ENCODE measurements at places on chromosomes 13 and 19.

DNA sequence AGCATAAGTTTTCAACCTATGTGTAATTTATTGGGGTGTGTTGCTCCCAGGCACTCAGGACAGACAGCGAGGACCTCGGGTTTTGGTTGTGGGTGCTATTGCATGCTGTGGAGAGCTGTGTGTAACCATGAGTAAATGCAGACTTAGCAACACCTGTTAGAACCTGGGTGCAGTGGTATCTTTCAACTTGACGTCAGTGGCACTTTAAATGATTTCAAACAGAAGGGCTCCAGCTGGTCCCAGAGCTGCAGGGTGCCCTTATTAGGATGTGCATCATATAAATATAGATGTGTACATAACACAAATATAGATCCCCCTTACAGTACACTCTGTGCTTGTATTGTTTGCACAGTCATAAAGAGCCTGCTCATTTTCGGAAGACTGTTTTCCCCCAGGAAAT, 228.3 kb upstream of the IRS2 start:
- peak; percentile 64 for DNase-seq

DNA sequence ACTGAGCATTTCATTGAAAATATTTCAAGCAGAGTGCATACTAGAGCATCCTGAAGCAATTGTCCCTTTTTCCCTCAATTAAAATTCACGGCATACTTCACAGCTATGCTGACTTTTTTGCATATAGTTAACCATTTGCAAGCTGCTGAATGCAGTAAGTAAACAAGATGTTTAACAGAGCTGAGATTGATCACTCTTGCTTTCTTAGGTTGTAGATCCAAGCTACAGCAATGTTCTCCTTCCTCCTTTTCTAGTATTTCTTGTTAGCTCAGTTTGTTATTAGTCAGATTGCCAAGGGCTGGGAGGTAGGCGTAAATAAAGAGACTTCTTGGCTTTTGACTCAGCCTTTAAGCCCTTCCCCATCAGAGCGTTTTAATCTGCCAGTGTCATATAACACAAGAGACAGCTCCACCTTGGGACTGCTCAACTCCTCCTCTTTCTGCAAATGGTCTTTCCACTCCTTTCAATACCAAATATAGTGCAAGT, at the start of gene SLITRK6:
SLITRK6 (minus strand) TSS at position 323 of the 486 bp plus-strand sequence. CDS start 2,911 bp downstream, outside the sequence.
- peak; percentile 30 for DNase-seq

DNA sequence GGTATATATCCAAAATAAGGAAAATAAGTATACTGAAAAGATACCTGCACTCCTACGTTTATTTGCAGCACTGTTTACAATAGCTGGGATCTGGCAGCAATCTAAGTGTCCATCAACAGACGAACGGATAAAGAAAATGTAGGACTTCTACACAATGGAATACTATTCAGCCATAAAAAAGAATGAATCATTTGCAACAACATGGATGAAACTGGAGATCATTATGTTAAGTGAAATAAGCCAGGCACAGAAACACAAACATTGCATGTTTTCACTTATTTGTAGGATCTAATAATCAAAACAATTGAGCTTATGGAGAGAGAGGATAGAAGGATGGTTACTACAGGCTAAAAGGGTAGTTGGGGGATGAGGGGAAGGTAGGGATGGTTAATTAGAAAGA, 494.0 kb downstream of the UQCRFS1 start:
- DNase-seq: no peak

GRCh38 chr13:46726347-46726746, 70.6 kb downstream of the ESD start:
- no peak for DNase-seq

GRCh38 chr13:73341748-73342147, 282.9 kb downstream of the KLF5 start:
- DNase-seq: no peak

GRCh38 chr13:78420814-78421213, 182.5 kb downstream of the POU4F1 start:
- no peak for DNase-seq

DNA sequence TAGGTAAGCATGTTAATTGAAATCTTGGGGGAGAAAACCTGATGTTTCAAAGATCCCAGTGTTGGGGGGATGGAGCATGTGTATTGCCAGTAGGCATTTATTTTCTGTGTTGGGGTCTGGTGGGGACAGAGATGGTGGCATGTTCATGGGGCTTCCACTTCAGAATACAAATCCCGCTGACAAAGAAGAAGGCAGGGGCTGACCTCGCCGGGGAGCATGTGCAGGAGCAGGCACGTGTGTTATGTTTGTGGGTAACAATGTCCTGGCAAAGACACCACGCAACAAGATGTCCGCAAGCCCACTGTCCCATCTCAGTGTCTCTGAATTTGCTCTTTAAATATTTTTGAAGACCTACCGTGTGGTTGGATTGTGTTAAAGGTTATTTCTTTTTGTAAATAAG, 164.5 kb downstream of the TEX29 start:
- no peak for DNase-seq

DNA sequence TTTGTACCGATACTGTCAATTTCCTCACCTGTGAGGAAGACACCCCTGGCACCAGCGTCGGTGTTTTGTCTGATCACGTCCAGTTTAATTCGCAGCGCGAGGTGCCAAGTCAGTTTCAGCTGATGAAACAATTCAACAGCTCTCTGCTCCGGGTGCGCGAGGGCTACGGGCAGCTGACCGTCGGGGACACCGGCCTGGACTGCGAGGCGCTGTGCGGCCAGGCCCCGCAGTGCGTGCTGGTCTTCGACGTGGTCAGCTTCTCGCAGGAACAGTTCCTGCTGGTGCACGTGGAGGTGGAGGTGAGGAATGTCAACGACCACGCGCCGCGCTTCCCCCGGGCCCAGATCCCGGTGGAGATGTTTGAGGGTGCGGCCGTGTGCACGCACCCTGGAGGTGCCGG, 171.5 kb downstream of the OLFM4 start:
- no peak for DNase-seq
